H9 (cell line): ENCODE measurements at places on chromosomes 5 and 9.
A peak's percentile ranks its signal among the peaks of the same experiment; 100 is the strongest.

DNA sequence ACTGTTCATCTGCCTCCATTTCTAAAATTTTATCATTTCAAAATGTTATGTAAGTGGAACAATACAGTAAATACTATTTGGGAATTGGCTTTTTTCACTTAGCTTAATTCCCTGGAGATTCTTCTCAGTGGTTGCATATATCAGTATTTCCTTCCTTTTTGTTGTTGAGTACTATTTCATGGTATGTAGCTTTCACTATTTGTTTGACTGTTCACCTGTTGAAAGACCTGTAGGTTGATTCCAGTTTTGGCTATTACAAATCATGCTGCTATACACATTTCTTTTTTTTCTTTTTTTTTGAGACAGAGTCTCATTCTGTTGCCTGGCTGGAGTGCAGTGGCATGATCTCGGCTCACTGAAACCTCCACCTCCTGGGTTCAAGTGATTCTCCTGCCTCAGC is 33.0 kb upstream of the PWWP2A start:
- DNase-seq = no peak

GRCh38 chr9:131876486-131876885 is 136.6 kb upstream of the RAPGEF1 start:
- no peak for DNase-seq

GRCh38 chr5:134171972-134172371 is 4.8 kb downstream of the SKP1 start:
- DNase-seq = no peak

- DNase-seq = no peak
These were observed 3.6 kb downstream of the PTGER4 start for GRCh38 chr5:40683305-40683704.

DNA sequence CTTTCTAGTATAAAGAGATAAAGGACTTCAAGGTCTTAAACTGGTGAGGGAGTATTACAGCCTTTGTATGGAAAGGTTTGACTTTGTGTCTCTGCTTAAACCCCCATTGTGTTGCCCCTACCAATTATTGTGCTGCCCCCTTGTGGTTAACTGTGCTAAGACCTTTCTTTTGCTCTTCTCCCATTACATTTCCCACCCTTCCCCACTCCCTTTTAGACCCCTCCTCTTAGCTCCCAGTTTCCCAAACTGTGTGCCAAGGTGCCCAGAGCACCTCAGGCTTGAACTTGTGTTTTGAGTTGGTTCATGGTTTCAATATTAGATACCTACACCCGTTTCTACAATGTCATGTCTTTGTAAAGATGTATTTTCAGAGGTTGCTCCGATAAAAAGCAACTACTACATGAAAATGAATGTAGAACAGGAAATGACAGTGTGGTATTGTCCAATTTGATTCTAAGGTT is 2.9 kb downstream of the JAK2 start:
- DNase-seq = peak; percentile 71

GRCh38 chr5:120539471-120539870 is 75.4 kb downstream of the PRR16 start:
- DNase-seq = no peak

- no peak for DNase-seq
These were observed 106.8 kb upstream of the CD180 start for GRCh38 chr5:67303356-67303755.

- no peak for DNase-seq
These were observed 29.2 kb downstream of the NKD2 start for GRCh38 chr5:1037671-1038416.
